SIG-M5 (cell line): ENCODE measurements at places on chromosomes 6 and 20.

- no peak for DNase-seq
Observed at GRCh38 chr6:132814716-132815570, 574 bp downstream of the RPS12 start.

DNA sequence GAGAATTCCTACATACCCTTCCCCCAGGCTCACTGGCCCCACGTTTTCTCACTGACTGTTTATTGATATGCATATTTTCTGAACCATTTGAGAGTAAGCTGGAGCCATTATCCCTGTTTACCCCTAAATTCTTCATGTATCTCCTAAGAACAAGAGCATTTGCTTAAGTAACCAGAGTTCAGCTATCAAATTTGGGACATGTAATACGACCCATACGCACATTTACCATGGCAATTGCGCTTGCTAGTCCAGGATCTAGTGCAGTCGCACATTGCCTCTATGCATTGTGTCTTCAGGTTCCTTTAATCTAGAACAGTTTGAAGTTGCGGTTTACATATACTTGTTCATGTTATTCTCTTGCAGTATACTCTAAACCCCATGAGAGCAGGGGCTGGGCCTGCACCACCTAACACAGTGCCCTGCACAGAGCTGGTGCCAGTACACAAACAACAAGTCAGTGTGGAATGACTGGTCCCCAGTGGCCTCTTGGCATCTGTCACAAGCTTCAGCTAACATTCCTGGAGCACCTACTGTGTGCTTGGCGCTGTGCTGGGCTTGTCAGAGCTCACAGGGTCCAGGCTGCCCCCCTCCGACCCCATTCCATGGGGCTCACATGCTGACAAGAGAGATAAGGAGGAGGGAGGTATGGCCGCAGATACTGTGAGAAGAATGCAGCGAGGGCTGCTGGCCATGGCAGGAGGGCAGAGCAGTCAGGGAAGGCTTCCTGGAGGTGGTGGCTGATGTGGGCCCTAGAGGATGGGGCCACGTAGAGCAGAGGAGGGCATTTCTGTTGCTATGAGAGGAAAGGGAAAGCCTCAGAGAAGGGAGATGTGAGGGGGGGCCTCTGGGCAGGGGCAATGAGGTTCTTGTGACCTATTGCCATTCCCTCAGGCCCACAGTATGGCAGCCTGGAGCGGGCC is 28.1 kb downstream of the SPDEF start:
- DNase-seq = no peak

- DNase-seq = no peak
Observed at GRCh38 chr20:32017711-32018251, 7.5 kb downstream of the CCM2L start.

DNA sequence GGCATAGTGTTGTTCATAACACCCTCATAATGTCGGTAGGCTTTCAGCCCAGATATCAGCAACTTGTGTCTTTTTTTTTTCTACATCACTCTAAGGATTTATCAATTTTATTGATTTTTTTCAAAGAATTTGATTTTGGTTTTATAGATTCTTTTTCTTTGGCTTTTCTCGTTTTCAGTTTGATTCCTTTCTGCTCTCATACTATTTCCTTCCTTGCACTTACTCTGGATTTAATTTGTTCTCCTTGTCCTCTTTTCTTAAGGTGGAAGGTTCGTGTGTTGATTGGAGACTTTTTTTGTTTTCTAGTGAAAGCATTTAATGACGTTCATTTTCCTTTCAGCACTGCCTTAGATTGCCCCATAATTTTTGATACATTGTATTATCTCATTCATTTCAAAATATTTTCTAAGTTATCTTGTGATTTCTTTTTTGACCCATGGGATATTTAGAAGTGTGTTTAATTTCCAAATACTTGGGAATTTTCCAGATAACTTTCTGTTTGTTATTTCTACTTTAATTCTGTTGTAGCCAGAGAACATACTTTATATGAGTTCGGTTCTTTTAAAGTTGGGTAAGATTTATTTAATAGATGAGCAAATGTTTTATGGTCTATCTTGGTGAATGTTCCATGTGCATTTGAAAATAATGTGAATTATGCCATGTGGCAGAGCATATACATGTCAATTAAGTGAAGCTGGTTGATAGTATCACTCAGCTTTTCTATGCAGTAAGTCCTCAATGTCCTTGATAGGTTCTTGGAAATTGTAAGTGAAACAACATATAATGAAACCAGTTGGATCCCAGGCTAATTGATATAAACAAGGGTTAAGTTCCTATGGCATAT is 62.8 kb downstream of the IRF4 start:
- DNase-seq = no peak

GRCh38 chr6:157822245-157823000 is 623 bp upstream of the SNX9 start:
- DNase-seq = no peak

- DNase-seq = no peak
Observed at GRCh38 chr20:54257071-54257816, 49.4 kb downstream of the PFDN4 start.

GRCh38 chr20:57665589-57665971 is 44.2 kb downstream of the PMEPA1 start:
- DNase-seq = no peak

GRCh38 chr6:75412969-75413662 is 80.5 kb downstream of the FILIP1 start:
- DNase-seq = no peak

GRCh38 chr6:156828280-156828703 is 51.1 kb downstream of the ARID1B start:
- DNase-seq = no peak

DNA sequence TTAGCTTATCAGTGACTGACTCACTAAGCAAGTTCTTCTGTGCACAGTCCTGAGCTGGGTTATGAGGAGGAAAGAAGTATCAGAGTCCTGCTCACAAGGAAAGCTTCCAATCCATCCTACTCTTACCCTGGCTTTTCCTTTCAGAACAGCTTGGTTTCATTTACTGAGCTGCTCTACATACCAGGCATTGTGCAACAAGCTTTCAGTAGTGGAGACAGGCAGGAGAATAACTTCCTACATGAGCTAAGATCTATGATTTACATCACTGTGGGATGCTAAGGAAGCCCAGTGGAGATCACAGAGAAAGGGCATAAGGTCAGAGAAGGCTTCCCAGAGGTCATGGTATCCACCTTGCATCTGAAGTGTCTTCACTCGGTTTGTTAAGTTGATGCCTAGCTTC is 144.5 kb downstream of the MAP3K7 start:
- no peak for DNase-seq

- DNase-seq = no peak
Observed at GRCh38 chr6:170132011-170132521, 158.8 kb downstream of the DLL1 start.

- DNase-seq = no peak
Observed at GRCh38 chr20:35630636-35631035, 15.0 kb downstream of the SPAG4 start.

DNA sequence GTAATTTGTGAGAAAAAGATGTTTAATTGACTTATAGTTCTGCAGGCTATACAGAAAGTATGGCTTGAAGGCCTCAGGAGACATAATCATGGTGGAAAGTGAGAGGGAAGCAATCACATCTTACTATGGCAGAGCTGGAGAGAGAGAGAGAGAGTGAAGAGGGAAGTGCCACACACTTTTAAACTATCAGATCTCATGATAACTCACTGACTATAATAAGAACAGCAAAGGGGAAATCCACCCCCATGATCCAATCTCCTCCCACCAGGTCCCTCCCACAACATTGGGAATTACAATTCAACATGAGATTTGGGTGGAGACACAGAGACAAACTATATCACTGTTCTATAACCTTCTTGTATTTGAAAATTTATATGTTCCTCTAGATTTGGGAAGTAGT is 117.2 kb upstream of the BMP5 start:
- DNase-seq = no peak

DNA sequence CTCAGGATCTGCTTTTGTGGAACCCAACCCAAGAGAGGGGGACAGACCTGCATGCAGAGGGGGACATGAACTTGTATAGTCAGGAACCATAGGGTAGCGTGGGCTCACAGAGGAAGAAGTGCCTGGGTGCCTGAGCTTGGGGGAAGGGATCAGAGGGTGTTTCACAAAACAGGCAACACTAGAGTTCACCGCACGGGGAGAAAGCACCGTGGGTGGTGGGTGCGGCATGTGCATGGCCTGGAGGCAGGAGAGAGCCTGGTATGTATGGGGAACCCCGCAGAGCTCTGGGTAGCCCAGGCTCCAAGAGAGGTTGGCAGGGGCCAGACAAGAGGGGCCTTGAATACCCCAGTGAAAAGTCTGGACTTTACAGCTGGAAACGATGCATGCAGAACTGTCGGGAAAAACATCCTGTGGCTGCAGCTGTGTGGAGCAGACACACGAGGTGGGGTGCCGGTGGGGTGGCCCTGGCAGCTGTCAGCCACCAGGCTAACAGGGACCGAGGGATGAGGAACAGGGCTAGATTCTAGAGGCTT is 6.7 kb upstream of the EMILIN3 start:
- DNase-seq = no peak

- no peak for DNase-seq
Observed at GRCh38 chr6:30156262-30156599, 4.8 kb downstream of the TRIM10 start.

DNA sequence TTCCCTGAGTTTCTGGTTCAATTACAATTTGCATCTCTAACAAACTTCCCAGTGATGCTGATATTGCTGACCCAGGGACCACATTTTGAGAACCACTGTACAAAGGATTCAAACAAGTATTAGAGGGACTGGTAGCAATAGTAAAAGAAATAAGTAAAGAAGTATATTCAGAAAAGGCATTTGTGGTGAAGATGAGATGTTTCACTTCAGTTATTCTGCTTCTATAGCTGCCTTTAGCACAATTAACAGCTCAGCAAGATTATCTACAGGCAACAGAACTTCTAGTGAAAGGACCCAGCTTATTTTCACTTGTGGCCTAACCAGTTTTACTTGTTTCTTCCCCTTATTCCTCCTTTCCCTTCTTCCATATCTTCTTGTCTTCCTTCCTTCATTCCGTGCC is 149.4 kb downstream of the PHF3 start:
- DNase-seq = no peak

DNA sequence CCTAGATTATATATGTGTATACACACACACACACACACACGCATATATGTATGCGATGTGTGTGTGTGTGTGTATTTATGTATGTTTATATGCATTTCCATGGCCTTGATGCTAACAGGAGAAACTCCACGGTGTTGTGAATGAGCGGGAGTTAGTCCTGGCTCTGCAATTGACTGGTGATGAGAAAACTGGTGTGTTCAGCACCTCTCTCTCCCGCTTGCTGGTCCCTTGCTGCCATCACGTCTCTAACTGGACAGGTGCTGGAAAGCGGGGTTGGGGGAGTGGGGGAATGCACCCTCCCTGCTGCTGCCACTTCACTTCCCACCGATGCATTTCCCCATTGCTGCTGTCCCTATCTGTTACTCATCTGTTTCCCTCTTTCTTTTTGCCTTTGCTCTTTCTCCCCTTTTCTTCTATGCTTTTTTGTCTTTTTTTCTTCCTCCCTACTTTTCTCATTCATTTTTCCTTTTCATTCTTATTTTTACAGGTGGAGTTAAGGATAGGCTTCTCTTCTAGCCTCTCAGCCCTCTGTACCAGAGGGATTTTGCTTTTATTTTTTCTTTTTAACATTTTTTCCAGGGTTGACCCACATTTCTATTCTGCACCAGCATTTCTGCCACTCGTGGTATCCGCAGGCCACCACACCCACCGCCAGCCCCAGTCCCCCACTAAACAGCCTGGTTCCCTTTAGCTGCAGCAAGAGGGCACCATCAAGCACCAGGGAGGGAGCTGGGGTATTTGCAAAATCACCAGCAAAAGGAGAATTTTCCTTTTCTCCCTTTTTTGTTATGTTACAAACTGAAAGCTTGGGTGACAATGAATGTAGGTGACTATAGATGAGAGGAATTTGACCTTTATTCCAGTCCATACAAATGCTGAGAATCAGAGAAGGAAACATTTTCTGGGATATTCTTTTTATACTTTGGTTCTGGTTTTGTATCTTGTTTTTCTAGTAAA is 115.6 kb downstream of the TCP11 start:
- no peak for DNase-seq

- no peak for DNase-seq
Observed at GRCh38 chr20:31764641-31765305, 25.7 kb downstream of the TPX2 start.

DNA sequence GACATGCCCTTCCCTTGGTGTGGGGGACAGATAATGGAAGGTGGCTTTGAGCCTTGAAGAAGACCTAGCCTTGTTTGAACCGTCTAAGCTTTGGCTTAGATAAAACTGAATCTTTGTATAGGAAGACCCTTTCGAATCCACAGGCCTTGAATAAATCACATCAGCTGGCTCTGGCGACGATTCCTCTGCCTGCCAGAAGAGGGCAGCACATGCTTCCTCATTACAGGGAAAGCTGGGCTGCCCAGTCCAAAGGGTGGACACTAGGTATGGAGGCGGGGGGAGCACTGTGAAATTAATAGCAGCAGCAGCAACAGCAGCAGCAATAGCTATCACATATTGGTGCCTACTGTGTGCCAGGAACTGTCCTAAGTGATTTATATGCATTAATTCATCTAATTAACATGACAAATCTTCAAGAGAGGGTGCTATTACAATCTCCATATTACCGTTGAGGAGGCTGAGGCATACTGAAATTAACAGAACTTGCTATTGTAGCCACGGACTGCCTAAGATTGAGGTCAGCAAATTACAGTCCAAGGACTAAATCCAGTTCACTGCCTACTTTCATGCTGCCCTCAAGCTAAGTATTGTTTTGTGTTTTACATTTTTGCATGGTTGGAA is 85.1 kb downstream of the CLIC5 start:
- no peak for DNase-seq

GRCh38 chr6:167956983-167957492 is 40.4 kb upstream of the KIF25 start:
- DNase-seq = no peak

DNA sequence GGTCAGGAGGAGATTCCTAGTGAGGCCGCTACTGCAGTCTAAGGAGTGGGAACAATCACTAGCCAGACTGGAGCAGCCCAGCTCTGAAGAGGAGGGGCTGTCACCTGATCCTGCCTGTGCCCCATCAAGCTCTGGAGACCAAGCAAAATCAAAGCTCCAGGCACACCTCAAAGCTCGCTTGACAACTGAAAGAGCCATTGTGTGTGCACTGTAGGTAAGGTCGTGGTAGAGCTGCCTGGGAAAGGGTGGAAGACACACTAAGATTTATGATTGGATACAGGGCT is 58.2 kb downstream of the CSE1L start:
- DNase-seq = no peak

DNA sequence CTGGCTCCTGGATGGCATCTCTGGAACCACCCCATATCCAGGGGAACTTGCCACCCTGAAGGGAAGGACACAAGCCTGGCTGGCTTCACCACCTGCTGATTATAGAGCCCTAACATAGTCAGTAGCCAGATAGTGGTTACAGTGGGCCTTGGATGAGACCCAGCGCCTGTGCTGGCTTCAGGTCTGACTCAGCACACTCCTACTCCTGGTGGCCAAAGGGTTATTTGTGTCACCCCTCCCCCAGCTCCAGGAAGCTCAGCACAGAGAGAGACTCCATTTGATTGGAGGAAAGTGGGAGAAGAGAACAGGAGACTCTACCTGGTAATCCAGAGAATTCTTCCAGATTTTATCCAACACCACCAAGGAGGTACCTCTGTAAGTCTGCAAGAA is 12.8 kb downstream of the SNX14 start:
- no peak for DNase-seq

GRCh38 chr6:160077526-160077925 is 44.1 kb upstream of the SLC22A1 start:
- DNase-seq = no peak

GRCh38 chr20:58697867-58698703 is 5.5 kb downstream of the NPEPL1 start:
- no peak for DNase-seq

- DNase-seq = no peak
Observed at GRCh38 chr20:16017656-16018055, 555.6 kb downstream of the KIF16B start.

GRCh38 chr6:85404564-85405174 is 45.2 kb upstream of the NT5E start:
- DNase-seq = no peak
